NCI-H226 (cell line): ENCODE measurements at places on chromosomes 11 and 22.

- DNase-seq, result no peak
Observed at GRCh38 chr11:75487365-75487764, 38.4 kb downstream of the GDPD5 start.

- peak; percentile 55 for DNase-seq
Observed at GRCh38 chr11:59943997-59944714, 5.9 kb downstream of the OOSP1 start.

- DNase-seq, result no peak
Observed at GRCh38 chr22:49790912-49791311, 36.8 kb downstream of the BRD1 start.

- DNase-seq, result peak; percentile 47
Observed at GRCh38 chr11:17504330-17505107, 27.9 kb upstream of the ABCC8 start.

DNA sequence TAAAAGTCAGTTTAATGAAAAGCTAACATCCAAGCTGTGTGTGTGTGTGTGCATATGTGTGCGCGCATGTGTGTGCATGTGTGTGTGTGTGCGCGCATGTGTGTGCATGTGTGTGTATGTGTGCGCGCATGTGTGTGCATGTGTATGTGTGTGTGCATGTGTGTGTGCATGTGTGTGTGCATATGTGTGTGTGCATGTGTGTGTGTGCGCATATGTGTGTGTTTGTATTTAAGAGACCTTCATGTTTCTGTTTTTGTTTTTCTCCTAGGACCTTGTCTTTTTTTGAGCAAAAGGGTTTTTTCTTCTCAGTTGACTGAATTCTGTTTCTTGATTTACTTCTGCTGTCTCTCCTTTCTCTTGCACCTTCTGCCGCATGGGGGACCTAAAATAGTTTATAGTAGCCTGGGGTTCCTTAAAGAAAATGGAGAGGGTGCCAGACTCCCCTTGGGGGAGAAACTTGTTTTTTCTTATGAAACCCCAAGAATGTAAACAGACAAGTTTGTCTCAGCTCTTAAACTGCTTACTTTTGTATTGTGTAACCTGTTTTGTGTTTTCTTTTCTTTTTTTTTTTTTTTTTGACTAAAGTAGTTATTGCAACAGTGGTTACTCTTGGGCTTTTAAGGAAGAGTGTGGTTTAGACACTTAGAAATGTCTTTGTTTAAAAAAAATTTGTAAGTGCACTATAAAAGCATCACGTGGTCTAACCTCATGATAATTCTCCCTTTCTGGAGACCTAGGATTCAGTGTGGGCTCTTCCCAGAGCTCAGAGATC is 53.0 kb downstream of the OSBPL5 start:
- no peak for DNase-seq

DNA sequence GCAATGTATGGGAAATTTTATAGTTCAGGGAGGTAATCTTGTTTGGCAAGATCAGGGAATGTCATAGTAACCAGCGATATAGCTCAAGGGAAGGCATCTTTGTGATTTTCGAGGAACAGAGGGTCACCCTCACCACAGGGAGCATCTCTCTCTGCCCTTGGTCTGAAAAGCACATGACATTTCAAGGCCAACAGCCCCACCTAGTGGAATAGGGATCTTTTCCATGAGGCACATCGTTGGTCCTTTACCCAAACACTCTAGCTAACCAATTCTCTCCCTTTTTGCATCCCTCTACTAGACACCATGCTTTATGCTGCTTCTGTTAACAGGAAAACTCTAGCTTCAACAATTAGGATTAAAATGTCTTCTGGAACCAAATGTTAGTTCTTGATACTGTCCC is 179.0 kb downstream of the GRM5 start:
- no peak for DNase-seq

DNA sequence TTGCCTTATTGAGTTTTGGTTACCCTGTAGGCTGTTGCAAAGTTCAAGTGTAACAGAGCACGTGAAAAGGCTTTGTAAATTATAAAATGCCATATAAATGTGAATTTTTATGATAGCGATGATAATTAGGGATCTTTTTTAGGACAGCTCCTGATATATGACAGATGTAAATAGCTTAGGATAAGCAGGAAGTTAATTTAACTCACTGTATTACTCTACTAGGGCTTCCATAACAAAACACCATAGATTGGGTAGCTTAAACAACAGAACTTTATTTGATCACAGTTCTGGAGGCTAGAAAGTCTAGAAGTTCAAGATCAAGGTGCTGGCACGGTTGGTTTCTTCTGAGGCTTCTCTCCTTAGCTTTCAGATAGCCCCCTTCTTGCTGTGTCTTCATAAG is 17.0 kb upstream of the PDE3B start:
- DNase-seq, result no peak

DNA sequence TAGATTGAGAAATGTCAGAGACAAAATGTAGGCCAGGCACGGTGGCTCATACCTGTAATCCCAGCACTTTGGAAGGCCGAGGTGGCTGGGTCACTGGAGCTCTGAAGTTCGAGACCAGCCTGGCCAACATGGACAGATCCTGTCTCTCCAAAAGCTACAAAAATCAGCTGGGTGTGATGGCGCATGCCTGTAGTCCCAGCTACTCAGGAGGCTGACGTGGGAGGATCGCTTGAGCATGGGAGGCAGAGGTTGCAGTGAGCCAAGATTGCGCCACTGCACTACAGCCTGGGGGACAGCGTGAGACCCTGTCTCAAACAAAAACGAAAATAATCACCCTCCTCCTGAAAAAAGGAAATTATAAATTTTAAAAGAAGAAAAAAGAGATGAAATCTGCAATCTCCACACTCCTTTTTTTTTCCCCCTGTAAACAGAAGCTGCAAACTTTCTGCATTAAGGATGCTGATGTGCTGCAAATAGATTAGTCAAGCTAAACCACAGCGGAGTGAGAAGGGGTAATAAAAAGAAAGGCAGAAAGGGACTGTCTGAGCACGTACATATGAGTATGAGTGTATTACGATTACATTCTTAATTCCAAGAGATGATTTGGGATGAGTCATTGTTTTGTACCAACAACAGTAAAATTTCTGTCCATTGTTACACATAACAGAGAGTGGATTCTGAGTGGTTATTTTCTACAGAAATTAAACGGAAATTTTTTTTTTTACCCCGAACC is 87.3 kb downstream of the SIK3 start:
- DNase-seq, result peak; percentile 90

DNA sequence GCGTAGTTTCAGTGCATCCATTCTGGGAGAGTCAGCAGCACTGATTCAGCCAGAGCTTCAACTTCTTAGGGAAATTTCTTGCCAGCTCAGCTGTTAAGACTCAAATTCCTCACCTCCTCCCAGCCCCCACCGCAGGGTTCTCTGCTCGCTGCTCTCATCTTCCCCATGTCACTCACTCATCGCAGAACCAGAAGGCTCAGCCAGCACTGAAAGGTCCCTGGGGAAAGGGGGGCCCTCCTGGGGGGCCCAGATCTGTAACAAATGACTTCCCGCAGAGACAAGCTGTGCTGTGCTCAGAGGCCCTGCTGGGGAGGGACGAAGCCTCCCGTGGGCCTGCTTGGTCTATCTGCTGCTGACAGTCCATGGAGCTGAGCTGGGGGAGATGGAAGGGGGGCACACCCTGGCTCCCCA is 220.6 kb downstream of the NTM start:
- DNase-seq, result no peak

DNA sequence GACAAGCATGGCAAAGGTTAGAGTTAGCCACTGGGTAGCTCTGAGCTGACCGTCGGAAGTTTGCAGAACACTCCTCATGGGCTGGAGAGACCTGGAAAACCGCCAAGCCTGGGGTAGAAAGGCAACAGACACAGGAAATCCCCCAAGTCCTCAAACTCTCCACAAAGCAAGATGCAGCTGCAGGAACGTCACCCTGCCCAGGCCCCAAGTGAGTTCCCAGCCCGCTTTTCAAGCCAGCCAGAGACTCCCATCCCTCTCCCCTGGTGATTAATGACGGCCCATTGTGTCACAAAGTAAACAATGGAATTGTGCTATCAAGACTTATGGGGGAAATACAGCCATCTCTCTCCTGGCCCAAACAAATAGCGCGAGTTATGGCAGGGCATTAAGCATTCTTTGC is 633.0 kb downstream of the TBC1D22A start:
- DNase-seq, result no peak

- peak; percentile 77 for DNase-seq
Observed at GRCh38 chr11:85827748-85828639, 17.1 kb upstream of the SYTL2 start.

- no peak for DNase-seq
Observed at GRCh38 chr11:109089144-109089543, 332.8 kb upstream of the C11orf87 start.

GRCh38 chr11:73106347-73106746 is 35.8 kb downstream of the FCHSD2 start:
- no peak for DNase-seq

DNA sequence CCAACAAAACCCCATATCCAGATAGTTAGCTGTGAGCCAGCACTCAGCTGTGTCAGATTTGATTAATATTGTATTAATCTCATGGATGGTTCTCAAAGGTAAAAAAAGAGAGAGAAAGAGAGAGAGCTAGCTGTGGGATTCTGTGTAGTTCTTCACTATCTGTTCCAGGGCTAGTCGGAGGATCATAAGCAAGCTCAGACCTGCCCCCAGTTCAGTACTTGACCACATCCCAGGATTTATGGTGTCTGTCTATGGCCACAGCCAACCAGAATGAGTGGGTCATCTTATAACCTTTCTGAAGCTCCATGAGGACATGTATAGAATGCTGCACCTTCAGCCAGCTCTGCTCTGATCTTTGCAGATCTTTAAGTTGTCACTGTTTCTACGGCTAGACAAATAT is 13.5 kb upstream of the B3GNT6 start:
- DNase-seq, result no peak

- peak; percentile 49 for DNase-seq
Observed at GRCh38 chr11:28584992-28585391, 476.8 kb downstream of the METTL15 start.

DNA sequence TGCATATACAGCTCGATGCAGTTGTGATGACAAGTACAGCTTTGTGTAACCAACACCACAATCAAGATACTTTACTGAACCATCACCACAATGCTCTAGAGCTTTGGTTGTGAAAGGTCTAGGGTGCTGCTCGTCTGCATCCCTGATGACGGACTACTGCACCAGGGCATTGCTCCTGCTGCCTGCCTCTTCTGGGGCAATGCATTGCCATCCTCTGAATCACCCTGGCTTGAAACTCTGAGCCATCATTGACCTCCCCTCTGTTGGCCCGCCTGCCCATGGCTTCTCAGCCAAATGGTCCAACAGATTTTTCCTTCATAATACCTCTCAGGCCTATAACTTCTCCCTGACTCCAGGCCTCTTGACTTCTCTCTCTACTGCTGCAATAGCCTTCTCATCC is 77.4 kb upstream of the CSNK2A3 start:
- DNase-seq, result no peak

- DNase-seq, result peak; percentile 18
Observed at GRCh38 chr11:11732116-11732515, 109.7 kb upstream of the USP47 start.

GRCh38 chr22:30044881-30045493 is 35.3 kb upstream of the HORMAD2 start:
- no peak for DNase-seq

DNA sequence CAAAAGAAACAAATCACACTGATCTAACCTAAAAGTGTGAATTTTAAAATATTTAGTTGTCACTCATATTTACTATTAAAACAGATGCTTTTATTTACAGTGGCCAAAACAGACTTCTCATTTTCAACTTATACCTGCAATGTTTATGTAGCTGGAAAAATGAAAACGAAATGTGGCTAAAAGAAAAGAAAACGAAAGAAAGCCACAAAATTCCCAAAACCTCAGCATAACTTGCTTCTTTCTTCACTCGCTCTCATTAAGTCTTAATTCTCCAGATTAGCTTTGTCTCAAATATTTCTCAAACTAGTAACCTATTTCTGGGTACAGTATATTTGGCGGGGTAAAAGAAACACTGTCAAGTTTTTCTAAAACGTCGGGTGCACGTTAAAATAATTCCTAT is 693 bp downstream of the CSTF3 start:
- DNase-seq, result no peak

DNA sequence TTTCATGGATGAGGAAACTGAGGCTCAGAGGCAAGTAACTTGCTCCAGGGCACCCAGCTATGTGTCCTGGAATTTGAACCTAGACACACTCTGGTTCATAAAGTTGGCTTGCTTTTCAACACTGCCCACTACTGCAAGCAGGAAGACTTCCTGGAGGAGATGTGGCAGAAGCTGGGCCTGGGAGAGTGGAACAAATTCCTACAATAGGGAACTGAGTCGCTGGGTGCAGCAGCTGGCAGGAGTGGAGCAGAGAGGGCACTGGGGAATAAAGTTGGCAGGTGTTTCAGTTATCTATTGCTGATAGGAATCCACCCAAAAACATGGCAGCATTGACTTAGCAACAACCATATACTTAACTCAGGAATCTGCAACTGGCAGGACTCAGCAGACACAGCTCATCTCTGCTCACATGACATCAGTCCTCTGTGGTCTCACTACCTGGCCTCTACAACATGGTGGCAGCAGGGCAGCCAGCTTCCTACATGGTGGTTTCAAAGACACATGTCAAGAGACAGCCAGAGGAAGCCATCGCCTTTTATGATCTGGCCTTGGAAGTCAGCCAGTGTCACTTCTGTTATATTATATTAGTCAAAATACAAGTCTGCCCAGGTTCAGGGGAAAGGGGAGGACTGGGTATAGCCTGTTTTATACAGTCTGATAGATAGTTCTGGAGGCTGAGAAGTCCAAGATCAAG is 10.6 kb upstream of the CARD10 start:
- no peak for DNase-seq

- no peak for DNase-seq
Observed at GRCh38 chr11:131713529-131714134, 343.2 kb downstream of the NTM start.

DNA sequence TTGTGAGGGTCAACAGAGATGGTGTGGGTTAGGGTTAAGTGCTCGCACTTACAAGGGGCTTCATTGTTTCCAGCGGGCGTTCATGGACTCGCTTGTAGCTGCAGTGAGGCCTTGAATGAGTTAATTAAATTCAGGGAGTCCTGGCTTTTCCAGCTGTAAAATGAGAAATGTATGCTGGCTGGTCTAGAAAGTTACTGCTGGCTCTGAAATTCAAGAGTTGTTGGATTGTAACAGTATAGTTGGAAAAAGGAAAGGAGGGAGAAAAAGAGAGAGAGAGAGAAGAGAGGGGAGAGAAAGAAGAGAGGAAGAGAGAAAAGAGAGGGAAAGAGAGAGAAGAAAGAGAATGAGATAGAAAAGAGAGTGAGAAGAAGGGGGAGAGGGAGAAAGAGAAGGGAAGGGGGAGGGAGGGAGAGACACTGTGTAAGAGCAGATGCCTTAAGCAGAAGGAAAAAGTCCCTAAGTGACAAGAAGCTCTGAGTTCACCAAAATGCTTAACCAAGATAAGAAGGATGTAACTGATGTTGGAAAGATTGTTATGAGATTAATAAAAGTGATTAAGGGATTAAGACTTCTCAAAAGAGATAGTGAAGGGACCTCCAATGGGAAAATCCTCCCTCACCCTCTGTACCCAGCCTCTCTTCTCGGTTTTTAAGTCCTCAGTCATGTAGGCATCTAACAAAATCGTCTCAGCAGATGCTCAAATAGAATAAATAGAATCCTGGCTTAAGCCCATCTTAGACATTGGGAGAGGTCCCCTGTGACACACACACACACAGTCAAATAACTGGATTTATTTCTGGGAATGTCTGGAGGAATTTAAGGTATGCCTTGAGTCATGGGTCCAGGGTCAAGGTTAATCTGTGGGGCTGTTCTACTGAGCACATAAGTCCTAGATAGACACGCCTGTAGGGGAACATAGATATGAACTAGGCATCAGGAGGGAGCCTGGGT is 477.9 kb downstream of the MIAT start:
- peak; percentile 73 for DNase-seq
